Epithelial cell of alveolus of lung (primary cell): ENCODE measurements at places on chromosomes 11 and 22. TPM values are rescaled to one million over a fixed set of nuclear protein-coding genes. Genes with fewer than 3 reads are reported as not detected.

Gene FADD
- 32.4 and 39.3 TPM in 2 replicates for total RNA-seq

Gene TEF
- total RNA-seq = 5.3 and 7.1 TPM in 2 replicates

Gene RGL4
- total RNA-seq = not detected in 2 replicates

Gene NAP1L4
- total RNA-seq = 63.2 and 69.2 TPM in 2 replicates

Gene NRIP3
- 2.2 and 20.8 TPM in 2 replicates for total RNA-seq

Gene MYO7A
- under 0.01 TPM in 1 of 2 replicates, not detected in the other for total RNA-seq

Gene B4GALNT4
- total RNA-seq = 14.4 and 50.0 TPM in 2 replicates

Gene CCDC81
- total RNA-seq = 0.08 and 0.52 TPM in 2 replicates

Gene SCN4B
- total RNA-seq = 0.39 and 0.56 TPM in 2 replicates

Gene KDELR3
- 64.3 and 146 TPM in 2 replicates for total RNA-seq

Gene HBB
- not detected in 2 replicates for total RNA-seq

Gene STX5
- total RNA-seq = 44.6 and 50.4 TPM in 2 replicates

Gene OR51D1
- not detected in 2 replicates for total RNA-seq

Gene SYT13
- 0.24 TPM in 1 of 2 replicates, not detected in the other for total RNA-seq

Gene AIFM3
- total RNA-seq = 0.13 and 0.80 TPM in 2 replicates

Gene EPS8L2
- 17.9 and 20.8 TPM in 2 replicates for total RNA-seq

Gene KLHL22
- 21.2 and 23.5 TPM in 2 replicates for total RNA-seq

Gene HEPN1
- not detected in 2 replicates for total RNA-seq

Gene SLCO2B1
- not detected in 2 replicates for total RNA-seq

Gene OVOL1
- total RNA-seq = under 0.01 TPM in 1 of 2 replicates, not detected in the other

Gene MMP8
- under 0.01 TPM in 1 of 2 replicates, not detected in the other for total RNA-seq

Gene BEST1
- 2.3 and 2.6 TPM in 2 replicates for total RNA-seq

Gene C22orf31
- not detected in 2 replicates for total RNA-seq

Gene THRSP
- not detected in 2 replicates for total RNA-seq
